ENCODE measurements at places on chromosomes 16 and 17.

DNA sequence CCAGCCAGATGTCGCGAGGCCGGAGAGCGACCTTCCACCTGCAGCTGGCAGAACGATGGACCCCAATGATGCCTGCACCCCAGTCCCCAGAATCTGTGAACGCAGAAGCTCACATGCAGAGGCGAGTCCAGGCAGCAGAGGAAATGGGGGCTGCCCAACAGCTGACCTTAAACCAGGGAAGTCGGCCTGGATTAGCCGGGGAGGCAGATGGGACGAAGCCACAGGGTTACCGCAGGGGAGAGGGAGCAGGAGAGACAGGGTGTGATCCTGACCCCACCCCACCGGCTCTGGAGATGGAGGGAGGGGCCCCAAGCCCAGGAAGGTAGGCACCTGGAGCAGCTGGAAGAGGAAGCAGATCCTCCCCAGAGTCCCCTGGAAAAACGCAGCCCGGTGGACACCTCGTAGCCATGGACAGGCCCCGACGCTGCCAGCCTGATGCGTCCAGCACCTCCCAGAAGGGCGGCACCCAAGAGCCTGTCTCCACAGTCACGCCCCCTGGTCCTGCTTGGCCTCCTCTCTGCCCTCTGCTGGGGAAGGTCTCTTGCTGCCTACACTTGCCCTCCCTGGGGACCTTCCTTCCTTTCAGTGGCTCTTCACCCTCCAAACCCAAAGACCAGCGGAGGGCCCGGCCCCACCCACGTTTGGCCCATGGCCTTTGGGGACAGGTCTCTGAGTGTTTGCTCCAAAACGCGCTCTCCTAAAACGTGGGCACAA is 37.3 kb downstream of the PIEZO1 start:
- DNase-seq: peak; percentile 42

DNA sequence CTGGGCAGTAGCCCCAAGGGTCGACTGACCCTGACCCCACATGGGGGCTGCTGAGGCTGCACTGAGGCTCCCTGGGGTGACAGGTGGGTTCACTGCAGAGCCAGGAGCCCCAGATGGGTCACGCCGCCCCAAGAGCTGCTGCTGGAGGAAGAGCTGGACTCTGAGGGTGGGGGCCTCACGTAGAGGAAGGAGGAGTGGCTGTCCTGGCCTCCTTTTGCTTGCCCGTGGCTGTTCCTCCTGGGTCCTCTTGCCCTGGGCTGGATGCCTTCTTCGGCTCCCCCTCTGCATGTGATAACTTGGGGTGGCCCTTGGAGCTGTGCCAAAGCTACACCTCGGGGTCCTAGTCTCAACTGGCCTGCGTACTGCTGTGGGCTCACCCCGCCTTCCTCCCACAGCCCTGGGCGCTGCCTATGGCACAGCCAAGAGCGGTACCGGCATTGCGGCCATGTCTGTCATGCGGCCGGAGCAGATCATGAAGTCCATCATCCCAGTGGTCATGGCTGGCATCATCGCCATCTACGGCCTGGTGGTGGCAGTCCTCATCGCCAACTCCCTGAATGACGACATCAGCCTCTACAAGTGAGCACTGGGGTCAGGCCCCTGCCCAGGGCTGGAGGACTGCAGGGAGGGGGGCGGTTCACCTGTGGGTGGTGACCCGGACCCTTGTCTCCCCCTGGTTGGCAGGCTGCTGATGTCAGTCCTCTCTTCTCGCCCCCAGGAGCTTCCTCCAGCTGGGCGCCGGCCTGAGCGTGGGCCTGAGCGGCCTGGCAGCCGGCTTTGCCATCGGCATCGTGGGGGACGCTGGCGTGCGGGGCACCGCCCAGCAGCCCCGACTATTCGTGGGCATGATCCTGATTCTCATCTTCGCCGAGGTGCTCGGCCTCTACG is 1.1 kb upstream of the AMDHD2 start:
- DNase-seq: peak; percentile 3

DNA sequence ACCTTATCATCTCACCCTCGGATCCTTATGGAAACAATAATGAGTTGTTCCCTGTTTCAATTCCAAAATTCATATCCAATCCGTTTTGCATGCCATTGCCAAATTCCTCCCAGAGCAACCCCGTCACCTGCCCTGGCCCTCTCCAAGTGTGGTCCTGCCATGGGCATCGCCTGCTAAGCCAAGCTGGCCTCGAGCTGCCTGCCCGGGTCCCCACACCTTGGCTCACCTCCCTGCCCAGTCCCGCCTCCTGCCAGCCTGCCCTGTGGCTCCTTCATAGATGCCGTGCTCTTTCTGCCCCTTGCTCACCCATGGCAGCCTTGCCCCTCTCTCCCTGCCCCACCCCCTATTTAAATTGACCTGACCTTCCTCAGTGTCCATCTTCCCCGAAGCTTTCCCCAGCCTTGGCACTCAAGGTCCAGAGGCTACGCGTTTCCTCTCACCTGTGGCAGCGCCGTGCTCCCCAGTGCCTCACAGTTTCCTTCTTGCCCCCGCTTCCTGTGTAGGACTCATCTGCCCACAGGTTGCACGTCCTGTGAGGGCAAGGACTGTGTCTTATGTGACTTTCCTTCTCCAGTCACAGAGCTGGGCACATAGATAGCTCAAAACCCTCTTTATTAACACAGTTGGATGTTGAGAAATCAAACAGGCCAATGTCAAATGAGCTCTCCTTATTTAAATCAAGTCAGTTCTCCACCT is 12.7 kb downstream of the MAPT start:
- DNase-seq: no peak

GRCh38 chr17:2722611-2723010 is 11.0 kb upstream of the CLUH start:
- no peak for DNase-seq

- DNase-seq: no peak
Measured at GRCh38 chr17:35257208-35257659, 14.4 kb downstream of the SLFN5 start.

DNA sequence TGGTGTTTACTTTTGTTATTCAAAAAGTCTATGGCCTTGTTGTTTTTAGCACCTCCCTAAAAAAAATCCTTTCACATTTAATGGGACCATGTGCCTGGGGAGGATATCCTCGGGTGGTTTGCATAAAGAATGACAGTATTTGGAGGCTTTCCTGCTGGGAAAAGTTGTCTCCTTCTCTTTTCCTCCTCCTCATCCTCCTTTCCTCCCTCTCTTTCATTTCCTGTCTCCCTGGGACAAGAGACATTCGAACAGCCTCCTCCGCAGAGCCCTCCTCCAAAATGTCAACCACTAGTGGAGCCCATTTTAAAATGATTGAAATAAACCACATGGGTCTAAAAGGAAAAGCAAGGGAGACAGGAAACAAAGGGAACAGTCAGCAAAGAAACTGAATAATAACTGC is 67.4 kb downstream of the MYH13 start:
- DNase-seq: no peak
